ENCODE measurements at places on chromosomes 11 and 22. TPM values are rescaled to one million over a fixed set of nuclear protein-coding genes. Genes with fewer than 3 reads are reported as not detected.
A peak's percentile ranks its signal among the peaks of the same experiment; 100 is the strongest.

P4HA3 gene
- 2.9 TPM for polyA plus RNA-seq

SHISAL1 gene
- polyA plus RNA-seq: 1.0 TPM

IGHMBP2 gene
- polyA plus RNA-seq: 29.5 TPM

DNA sequence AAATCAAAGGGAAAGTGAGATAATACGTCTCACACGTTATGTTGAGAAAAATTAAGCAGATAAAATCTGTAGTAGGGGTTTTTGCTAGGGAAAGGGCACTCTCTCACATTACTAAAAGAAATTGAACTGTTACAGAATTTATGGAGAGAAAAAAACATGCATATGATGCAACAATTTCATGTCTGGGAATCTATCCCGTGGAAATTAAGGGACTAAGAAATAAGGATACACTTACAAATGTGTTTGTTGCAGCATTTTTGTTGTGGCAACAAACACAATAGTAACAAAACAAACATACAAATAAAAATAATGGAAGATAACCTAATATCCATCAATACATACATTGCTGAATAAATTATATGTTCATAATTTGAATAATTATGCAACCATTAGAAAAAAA is 96.3 kb upstream of the ZBED5 start:
- no peak for DNase-seq

DNA sequence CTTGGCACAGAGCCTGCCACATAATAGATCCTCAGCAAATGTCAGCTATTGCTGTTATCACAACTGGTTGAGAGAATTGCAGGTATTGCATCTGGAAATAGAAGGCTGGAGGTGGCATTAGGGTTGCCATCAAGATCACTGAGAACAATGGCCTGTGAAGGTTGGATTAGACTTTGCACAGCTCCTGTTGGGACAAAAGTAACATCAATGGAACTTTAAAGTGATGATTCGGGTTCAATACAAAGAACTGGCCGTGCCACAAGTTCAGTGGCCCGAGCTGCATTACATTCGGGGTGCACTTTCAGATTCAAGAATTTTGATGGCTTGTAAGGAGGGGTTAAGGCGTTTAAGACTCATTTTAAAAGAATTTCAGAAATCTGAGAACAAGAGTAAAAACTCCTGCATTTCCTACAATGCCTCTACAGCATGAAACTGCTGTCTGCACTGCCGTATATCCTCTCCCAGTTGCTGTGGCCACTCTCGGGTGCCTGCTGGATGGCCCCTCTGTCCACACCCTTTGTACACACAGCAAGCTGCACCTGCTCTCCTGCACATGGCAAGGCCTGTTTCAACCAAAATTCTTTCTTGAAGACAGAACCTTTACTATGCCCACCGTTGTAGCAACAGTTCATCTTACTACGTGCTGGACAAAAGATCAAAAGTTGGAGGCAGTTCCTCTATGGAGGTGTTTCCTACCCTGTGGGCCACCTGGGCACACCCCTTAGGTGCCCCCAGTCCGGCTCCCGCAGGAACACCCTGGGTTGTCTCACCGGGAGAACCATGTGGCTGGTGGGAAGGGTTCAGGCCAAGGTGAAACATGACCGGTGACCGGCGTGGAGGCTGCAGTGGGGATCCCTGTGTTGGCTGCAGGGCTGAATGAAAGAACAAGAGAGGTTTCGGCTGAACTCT is 17.5 kb upstream of the SHANK2 start:
- DNase-seq: no peak

DNA sequence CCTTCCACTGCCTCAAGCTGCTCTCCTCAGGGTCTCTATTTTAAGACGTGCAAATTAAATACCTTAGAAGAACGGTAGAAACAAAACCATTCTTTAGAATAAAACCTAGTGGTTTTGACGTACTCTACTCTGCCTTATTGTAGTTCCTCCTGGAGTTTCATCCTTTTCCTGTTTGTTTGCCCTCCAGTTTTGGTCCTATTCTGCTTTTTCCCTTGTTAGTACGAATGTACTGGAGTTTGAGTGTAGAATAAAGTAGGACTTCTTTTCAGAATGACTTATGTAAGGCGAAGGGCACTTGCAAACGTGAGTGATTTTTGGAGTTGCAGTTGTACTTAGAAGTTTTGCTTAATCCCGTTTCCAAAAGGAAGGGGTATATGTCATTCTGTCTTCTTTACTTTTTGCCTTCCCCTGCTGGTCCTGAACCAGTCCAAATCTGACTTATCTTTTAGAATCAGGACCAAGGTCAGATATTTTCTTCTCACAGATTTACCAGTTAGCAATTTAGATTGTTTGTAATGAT is 1.4 kb downstream of the SIK2 start:
- DNase-seq: no peak

- DNase-seq: peak; percentile 38
Observed at GRCh38 chr22:23419931-23420330, 160.2 kb downstream of the IGLL1 start.

DNA sequence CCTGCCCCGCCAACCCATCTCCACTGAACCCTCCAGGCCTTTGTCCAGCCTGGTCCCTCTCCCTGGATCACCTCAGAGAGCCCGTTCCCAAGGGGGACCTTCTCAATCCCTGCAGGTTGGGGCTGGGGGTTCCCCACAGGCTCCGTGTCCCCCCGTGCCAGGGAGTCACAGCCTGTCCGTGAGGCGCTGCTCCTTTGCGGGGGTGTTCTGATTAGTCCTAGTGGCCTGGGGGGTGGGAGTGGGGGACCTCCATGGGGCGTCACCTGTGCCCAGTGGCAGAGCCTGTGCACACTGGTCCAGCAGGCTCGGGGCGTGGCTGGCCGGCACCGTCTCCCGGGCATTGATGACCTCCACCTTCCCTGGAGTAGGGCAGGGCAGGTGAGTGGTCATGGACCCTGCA is 11.6 kb downstream of the GGT5 start:
- no peak for DNase-seq

DNA sequence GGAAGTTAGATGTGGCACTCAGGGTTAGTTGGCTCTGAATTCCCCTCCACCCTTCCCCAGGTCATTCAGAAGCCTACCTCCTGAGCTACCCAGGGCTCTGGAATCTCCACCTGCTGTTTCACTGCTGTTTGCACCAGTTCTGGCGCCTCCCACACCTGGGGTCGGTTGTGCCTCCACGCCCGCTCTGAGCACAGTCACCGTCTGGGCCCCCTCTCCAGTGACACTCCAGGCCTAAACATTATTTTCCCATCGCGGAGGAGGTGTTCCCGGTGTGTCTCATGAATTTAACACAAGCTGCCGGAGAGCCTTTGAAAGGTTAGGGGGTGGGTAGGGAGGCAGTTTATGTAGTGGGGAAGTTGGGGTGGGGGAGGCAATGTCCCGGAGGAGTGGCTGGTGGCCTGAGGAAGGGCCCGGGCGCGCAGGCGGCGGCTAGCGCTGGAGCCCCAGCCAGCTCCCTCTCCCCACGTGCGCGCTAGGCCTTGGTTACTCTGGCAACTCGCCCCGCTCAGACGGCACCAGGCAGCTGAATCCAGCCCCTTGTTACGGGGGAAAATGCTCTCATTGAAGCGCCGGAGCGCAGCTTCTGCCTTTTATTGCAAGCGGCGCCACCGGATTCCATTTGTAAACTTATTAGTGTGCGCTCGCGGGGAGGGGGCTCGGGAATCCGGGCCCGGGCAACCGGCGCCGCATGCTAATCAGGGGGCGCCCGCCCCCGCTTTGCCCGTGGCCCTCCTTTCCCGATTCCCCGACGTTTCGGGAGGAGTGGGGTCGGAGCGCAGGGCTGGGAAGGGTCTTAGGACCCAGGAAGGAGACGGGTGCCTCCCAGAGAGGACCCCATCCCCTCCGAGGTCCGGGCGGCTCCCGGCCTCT is 52.4 kb downstream of the GRIK4 start:
- peak; percentile 55 for DNase-seq
